ENCODE measurements at places on chromosomes 12 and 14.

DNA sequence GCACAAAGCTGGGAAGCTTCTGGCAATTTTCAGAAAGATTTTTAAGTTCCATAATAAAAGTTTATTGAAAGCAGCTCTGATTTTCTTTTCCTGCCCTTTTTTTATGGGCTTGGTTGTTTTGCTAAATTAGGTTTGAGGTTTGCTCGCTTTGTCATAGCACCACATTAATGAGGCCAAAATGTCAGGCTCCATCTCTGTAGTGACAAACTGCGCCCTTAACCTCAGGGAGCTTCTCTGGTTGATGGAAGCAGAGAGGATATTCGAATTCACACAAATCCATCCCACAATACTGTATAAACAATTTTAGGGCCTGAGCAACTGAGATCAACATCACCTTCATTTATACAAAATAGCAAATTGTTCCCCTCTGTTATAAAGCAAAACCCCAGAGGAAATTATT, 342.6 kb upstream of the TMPO start:
- DNase-seq = no peak

- peak; percentile 28 for DNase-seq
Measured at GRCh38 chr12:71799106-71799505, 40.5 kb upstream of the TBC1D15 start.

GRCh38 chr14:70640938-70641547, 673 bp upstream of the TTC9 start:
- no peak for DNase-seq

- no peak for DNase-seq
Measured at GRCh38 chr12:32981139-32981538, 84.6 kb upstream of the PKP2 start.

GRCh38 chr12:122891661-122892525, 4.0 kb downstream of the VPS37B start:
- DNase-seq = no peak

DNA sequence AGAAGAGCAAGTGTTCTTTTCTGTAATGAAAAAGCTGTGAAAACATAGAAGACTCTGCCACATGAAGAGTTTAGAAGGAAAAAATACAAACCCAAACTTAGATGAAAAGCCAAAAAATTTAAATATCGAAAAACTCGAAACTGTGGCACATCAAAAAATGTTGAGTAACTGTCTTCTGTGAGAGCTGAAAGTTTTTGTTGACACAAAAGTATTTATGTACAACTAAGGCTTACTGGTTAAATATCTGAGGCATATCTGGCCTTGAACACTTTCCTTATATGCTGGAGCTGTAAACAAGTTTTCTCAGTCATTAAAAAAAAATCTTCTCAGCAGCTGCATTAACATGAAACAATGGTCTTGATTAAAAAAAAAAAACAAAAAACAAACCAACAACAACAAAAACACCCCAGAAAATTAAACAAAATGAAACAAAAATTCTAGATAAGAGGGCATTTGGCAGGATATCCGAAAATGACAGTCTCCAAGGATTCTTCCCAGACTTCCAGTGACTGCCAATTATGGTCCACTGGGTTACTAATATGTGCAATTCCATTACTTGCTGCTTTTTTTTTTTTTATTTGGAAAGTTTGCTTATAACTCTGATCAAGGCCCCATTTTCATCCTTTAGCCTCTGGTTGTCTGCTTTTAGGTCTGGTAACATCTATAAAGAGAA, 84.7 kb upstream of the PAWR start:
- DNase-seq = no peak

DNA sequence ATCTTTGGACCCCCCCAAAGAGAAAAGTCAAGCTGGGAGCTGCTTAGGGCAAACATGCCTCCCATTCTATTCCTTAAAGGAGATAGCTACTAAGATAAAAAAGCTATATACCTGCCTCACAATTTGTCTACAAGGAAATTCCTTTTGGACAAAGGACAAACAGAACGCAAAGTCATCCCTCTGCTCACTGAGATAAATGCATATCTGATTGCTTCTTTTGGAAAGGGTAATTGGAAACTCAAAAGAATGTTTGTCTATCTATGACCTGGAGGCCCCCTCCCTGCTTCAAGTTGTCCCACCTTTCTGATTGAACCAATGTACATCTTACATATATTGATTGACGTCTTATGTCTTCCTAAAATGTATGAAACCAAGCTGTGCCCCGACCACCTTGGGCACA, 80.9 kb upstream of the FUT8 start:
- DNase-seq = no peak

DNA sequence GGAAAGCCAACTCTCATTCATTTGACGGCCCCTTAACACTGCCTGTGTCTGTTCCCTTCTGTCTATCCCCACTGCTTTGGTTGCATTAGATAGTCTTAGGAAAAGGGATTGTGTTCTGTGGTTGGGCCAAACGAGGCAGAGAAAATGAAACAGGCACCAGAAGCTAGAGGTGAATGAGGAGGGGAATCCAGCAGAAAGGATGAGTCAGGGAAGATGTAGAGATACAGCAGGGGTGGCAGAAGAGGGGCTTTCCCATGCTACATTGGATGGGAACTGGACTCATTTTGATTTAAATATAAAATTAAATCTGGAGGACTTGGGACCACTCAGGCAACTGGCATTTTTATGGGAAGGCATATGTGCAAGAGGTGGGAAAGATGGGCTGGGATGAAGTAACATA, 43.3 kb downstream of the OTOGL start:
- no peak for DNase-seq

DNA sequence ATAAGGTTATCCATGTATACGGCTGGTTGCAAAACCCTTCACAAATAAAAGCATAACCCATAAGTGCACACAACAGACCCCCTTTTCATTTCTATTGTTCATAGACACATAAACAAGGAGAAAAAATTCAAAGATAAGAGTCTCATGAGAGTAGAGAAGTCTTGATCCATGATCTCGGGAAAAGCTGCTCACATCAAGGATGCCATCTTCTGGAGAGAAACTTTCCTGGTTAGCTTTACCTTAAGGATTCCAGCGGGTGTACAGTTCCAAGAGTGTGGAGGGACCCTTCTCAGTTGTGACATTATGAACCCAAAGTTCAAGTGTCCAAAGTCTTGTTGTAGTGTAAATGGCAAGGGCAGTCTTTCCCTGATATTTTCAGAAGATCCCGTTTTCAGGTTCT, 144.5 kb downstream of the LLPH start:
- DNase-seq = no peak

Measured in GM04503 (cell line).